ENCODE measurements at places on chromosomes 2 and 18.

DNA sequence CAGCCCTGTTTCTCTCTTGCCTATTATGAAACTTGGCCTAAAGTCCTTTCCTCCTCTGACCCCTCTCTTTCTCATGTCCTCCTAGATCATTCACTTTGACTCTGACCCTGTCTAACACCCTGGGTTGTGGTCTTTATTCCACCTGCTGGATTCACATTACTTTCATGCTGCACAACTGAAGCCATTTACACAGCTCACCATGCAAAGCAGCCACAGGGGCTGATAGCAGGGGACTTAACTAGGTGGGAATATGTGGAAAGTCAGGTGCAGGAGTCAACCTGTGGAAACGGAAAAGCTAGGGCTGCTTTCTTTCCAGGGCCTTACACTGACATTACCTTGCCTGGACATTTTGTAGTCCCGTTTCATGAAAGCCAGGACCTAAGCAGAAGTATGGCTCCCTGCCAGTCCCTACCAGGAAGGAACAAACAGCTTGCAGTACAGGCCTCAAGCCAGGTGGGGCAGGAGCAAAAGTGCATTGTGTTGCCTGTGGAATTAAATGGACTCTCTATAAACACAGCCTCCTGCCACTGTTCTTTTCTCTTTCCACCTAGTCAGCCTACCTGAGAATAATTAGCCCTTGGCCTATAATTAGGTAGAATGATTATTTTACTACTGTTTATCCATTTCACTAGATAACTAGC is 11.8 kb downstream of the MAPRE3 start:
- no peak for DNase-seq

DNA sequence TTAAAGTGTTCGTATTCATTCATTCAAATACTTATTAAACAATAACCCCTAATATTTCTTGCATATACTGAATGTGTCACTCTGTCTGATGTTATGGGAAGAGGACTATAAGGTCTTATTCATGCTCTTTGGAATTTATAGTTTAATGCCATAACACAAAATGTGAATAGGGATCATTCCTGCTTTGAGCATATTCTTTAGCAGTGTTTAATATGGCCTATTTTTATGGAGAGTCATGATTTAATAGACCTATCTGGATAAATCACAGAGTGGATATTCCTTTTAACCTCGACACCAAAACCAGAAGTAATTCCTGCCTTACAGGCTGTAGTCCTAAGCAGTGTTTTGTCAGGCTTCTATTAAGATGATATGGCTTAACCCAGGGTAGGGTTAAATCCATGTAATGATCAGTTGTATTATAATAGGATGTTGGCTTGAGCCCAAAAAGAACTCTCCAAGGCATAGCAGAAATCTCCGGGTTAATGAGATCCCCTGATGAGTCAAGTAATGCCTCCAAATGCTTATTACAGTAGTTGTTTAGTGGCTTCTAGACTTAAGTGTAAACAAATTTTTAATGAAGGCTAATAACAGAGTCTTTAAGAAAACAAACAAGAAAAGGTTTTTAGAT is 54.3 kb downstream of the GULP1 start:
- DNase-seq = peak; percentile 38

GRCh38 chr2:151681051-151681450 is 53.2 kb downstream of the NEB start:
- no peak for DNase-seq

DNA sequence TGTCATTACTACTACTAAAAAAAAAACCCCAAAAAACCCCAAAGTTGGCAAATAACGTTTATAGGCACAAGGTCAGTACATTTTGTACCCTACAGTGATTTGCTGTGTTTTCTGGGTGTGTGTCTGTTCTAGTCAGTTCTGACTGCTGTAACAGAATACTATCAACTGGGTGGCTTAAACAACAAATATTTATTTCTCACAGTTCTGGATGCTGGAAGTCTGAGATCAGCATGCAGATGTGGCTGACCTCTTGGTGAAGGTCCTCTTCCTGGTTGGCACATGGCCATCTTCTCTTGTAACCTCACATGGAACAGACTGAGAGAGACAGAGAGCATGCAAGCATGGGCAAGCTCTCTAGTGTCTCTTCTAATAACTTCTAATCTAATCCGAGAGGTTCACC is 103.1 kb downstream of the CERS6 start:
- no peak for DNase-seq

- DNase-seq = no peak
These were observed 72.2 kb upstream of the TMEM17 start for GRCh38 chr2:62577994-62578781.

GRCh38 chr2:22701561-22702160 is 683.3 kb upstream of the KLHL29 start:
- DNase-seq = no peak

DNA sequence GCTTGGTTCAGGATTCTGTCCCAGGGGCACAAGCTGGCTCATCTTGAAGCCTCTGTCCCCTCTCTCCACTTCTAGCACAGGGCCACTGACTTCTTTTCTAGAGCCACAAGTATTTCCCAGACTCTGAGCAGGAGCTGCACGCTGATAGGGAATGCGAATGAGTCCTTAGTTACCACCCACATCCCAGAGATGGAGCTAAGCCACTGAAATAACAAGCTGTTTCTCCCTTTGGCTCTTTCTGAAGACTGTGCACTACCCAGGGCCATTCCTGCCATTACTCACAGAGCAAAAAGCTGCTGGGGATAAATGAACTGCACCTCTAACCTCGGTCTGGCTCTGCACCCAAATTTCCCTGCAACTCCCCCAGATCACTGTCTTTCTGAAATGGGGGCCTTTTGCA is 70.6 kb downstream of the TSN start:
- DNase-seq = no peak

GRCh38 chr2:151782378-151783132 is 45.7 kb downstream of the ARL5A start:
- DNase-seq = no peak

GRCh38 chr2:24885221-24886125 is 34.6 kb downstream of the ADCY3 start:
- no peak for DNase-seq

- no peak for DNase-seq
These were observed 684.4 kb upstream of the SALL3 start for GRCh38 chr18:78295262-78295661.

GRCh38 chr2:76998152-76998551 is 524.0 kb downstream of the LRRTM4 start:
- DNase-seq = no peak

DNA sequence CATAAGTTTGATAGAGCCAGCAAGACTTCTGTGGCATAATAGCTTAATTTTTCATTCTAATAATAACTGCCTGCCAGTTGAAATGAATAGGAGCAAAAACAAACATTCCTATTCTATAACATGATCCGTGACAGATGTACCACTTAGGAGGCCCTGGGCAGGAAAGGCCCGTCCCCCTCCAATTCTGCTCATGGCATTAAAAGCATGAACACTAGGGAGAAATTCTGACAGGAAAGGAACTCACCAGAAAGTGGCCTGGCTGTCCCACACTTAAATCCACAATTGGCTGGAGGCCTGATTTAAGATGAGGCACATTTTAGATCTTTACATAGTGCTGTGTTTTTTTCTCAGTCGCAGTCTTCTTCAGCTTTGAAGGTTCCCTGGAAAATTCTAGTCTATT is 261.9 kb upstream of the ETAA1 start:
- peak; percentile 34 for DNase-seq
